Skeletal muscle cell (primary cell): ENCODE measurements at places on chromosomes 1 and 21.

DNA sequence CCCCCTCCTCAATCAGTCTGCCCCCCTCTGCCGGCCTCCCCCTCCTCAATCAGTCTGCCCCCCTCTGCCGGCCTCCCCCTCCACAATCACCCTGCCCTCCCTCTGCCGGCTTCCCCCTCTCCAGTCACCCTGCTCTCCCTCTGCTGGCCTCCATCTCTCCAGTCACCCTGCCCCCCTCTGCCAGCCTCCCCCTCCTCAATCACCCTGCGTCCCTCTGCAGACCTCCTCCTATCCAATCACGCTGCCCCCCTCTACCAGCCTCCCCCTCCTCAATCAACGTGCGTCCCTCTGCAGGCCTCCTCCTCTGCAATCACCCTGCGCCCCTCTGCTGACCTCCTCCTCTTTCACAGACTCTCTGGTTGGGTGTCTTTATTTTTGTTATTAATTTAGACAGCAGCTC lies 11.5 kb upstream of the C1orf198 start:
- DNase-seq: no peak

DNA sequence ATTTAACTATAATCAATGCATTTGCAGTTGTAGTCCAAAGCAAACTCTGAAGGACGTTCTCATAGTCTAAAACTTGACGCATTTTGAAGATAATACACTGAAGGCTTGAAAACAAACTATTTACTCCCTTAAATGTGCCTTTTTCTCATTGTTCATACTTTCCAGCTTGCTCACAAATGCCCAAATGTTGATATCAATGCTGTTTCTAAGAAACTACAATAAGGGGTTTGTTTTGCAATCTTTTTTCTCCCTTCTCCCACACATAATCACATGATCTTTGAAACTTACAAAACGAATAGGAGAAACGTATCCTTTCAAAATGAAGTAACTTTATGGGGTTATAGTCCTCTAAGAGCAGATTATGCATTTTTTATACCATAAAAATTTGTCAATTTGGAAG lies 508.7 kb downstream of the DPYD start:
- no peak for DNase-seq

DNA sequence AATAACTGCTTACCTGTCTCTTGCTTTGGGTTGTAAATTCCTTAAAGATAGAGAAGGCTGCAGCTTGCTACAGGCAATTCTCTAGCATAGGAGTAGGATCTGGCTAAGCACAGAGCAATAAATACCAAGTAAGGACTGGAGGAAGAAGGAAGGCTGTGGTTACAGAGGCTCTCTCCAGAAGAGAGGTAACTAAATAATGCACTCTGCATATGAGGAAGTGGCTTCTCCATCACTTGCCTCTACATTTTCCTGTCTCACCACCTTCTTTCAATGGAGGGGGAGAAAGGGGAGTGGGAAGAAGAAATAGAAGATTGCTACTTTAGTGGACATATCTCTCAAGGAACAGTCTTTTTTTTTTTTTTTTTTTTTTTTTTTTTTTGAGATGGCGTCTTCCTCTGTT lies 60.9 kb upstream of the LAX1 start:
- no peak for DNase-seq

- DNase-seq: no peak
Observed at GRCh38 chr1:150609732-150610131, 19.7 kb downstream of the ENSA start.

GRCh38 chr1:214224611-214225354 lies 56.2 kb upstream of the SMYD2 start:
- no peak for DNase-seq

DNA sequence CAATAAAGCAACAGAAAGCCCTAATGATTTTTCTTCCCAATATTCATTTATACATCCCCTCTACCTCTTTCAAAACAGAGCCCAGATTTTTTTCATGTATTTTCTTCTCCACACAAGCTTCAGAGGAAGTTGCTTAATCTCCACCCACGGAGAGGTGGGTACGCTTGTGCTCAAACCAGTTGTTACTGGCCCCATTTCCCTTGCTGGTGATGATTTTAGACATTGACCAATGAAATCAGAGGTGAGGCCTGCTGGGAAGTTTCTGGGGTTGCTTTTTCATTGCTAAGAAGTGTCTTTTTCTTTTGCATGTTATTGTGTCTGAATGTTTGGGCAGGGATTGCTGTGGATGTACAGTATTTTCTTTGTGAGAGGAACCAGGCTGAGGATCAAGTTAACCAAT lies 448.1 kb upstream of the B3GALT2 start:
- peak; percentile 10 for DNase-seq

- DNase-seq: no peak
Observed at GRCh38 chr1:83889707-83890106, 109.2 kb downstream of the TTLL7 start.

GRCh38 chr1:182709225-182709764 lies 24.9 kb upstream of the RGS8 start:
- no peak for DNase-seq

DNA sequence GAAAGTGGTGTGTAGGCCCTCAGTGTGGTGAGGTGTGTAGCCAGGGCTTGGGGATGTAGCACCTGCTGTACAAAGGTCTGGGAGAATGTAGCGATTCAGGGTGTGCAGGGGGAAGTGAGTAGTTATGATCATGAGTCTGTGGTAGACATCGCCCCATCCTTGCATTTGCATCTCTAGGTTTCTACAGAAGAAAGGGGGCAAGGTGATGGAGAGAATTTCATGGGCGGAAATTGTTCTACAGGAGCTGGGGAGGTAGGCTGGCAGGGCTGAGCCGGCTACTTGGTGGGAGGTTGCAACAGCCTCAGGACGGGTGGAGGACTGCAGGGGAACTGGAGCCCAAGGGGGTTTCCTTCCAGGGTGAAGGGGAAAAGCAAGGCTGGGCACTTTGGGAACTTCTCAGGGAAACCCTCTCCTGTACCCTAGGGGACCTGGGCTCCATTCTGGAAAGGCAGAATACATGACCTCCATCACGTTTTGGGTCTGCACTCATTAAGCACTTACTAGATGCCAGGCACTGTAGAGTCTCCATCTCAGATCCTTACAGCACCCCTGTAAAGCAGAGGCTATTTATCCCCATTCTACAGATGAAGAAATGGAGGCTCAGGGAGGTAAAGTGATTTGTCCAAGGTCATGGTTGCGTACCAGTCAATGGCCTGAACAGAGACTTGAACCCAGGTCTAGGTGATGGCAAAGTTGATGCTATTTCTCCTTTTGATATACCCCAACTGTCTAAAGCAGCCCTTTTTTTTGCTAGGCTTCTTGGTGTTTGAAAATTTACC lies 14.5 kb upstream of the TNFRSF1B start:
- DNase-seq: no peak

DNA sequence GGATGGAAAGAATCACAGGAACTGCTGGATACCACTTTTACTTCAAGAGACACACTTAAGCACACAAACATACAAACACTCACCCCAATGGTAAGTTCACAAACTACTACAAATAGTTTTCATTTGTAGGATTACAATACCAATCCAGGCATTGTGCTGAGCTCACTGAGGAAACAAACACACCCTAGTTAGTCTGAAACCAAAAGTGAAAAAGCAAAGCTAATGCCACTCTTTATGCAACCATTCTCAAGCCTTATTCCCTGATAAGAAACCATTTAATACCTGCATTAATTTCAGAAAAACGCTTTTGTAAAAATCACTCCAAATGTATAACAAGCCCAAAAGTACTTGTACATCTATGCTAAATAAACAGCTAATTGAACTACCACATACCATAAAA lies 38.3 kb downstream of the RNF115 start:
- DNase-seq: no peak

DNA sequence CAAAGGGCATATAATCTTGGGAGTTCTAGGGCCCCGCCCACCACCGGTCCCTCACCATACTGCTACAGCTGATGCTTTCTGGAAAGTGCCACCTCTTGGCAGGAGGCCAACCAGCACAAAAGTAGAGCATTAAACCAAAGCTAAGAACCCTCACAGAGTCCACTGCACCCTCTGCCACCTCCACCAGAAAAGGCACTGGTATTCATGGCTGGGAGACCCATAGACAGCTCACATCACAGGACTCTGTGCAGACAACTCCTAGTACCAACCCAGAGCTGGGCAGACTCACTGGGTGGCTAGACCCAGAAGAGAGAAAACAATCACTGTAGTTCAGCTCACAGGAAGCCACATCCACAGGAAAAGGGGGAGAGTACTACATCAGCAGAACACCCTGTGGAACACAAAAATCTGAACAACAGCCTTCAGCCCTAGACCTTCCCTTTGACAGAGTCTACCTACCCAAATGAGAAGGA lies 10.8 kb downstream of the THEM4 start:
- DNase-seq: no peak

DNA sequence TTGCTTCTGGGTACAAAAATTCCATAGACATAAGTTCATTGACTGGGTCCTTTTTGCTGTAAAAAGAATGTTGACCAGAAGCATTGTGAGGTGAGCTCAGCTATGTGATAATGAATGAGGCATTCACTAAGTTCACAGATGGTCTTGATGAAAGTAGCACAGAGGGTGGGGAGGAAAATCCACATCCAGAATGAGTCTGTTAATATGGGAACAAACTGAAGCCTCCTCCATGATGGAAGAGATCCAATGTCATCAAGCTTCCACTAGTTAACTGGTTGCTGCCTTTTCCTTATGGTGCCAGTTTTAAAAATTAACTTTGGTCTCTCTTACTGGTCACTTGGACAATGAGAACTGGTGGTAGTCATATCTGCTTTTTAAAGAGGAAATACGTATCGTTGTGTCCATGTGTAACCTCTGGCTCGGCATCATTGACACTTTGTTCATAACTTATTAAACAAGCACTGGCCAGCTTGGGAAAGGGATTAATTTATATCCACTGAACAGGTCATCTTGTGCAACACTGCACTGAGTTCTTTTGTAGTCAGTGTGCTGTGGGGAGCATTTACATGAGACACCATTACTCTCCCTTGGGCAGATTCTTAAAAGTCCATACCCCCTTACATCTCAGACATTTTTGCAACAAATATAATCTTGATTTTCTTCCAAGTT lies 88.6 kb downstream of the ADAMTS1 start:
- DNase-seq: peak; percentile 67

GRCh38 chr1:8595941-8596340 lies 221.5 kb downstream of the RERE start:
- DNase-seq: no peak

GRCh38 chr1:89518221-89518631 lies 6.4 kb upstream of the LRRC8B start:
- peak; percentile 31 for DNase-seq

- no peak for DNase-seq
Observed at GRCh38 chr1:40773748-40774265, 9.8 kb upstream of the KCNQ4 start.

DNA sequence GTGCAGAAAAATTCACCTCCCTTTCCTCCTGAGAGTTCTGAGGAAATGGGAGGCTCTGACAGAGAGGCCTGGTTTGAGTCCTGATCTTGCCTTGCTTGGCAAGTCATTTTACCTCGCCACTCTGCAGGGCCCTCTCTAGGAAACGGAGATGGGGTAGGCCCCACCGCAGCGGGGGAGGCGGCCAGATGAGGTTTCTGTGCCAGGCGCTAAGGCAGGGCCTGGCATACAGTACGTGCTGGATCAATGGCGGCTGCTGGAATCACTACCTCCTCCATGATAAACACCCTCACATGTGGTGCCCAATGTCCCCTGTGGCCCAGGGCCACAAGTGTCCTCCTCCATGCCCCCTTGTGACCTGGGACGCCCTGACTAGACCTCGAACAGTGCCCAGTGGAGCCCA lies 499 bp upstream of the PLEKHG5 start:
- no peak for DNase-seq

- DNase-seq: no peak
Observed at GRCh38 chr1:108034396-108034795, 69.4 kb upstream of the VAV3 start.

DNA sequence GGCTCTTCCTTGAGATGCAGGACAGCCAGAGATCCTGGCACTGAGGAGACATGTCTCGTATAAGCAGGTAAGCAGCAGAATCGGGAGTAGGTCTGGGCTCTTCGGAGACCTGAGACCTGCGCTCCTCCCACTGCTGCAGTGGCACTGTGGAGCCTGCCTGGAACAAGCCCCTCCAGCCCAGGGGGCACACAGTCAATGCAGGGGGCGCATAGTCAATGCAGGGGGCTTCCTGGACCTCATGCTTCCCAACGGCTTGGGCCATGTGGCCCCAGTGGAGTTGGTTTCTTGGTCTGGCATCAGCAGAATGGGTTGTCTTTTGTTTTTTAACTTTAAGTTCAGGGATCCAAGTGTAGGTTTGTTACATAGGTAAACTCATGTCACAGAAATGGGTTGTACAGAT lies 27.9 kb upstream of the EPHA8 start:
- DNase-seq: no peak

- no peak for DNase-seq
Observed at GRCh38 chr1:161046605-161047228, 940 bp upstream of the USF1 start.

DNA sequence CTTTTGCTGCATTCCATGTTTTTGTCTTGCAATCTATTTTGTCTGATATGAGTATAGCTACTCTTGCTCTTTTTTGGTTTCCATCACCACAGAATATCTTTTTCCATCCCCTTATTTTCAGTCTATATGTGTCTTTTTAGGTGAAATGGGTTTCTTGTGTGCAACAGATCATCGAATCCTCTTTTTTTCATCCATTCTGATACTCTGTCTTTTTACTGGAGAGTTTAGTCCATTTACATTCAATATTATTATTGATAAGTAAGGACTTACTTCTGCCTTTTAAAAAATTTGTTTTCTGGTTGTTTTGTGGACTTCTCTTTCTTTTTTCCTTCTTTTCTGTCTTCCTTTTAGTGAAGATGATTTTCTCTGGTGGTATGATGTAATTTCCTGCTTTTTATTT lies 64.6 kb upstream of the CD55 start:
- DNase-seq: no peak

GRCh38 chr1:168767894-168768584 lies 39.0 kb upstream of the DPT start:
- DNase-seq: no peak

DNA sequence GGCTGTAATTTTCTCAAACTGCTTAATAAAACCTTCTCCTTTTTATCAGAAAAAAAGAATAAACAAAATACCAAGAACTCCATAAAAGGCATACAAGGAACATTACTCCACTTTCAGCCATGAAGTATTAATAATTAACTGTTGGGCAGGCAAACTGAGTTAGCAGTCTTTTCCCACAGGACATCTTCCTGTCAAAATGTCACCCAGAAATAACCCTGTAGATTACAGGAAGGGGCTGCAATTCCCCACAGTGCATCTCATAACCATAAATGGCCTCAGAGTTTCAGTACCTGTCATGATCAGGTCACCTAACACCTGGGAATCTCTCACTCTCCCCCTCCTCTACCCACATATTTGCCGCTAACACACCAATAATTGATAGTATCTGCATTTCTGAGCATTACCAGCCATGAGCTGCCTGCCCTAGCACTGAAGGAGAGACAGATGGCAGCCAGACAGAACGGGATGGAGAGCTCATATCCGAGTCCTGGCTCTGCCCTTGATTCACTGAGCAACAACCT lies 475.0 kb downstream of the SMYD3 start:
- no peak for DNase-seq

- no peak for DNase-seq
Observed at GRCh38 chr1:204449678-204450280, 38.2 kb upstream of the PPP1R15B start.

- no peak for DNase-seq
Observed at GRCh38 chr21:14592296-14593000, 46.3 kb upstream of the SAMSN1 start.
